Tibial artery (tissue), 4 donors: ENCODE measurements at places on chromosomes 12 and 14.

GRCh38 chr14:100304825-100305323 is 1.4 kb downstream of the SLC25A29 start:
- no peak for DNase-seq

DNA sequence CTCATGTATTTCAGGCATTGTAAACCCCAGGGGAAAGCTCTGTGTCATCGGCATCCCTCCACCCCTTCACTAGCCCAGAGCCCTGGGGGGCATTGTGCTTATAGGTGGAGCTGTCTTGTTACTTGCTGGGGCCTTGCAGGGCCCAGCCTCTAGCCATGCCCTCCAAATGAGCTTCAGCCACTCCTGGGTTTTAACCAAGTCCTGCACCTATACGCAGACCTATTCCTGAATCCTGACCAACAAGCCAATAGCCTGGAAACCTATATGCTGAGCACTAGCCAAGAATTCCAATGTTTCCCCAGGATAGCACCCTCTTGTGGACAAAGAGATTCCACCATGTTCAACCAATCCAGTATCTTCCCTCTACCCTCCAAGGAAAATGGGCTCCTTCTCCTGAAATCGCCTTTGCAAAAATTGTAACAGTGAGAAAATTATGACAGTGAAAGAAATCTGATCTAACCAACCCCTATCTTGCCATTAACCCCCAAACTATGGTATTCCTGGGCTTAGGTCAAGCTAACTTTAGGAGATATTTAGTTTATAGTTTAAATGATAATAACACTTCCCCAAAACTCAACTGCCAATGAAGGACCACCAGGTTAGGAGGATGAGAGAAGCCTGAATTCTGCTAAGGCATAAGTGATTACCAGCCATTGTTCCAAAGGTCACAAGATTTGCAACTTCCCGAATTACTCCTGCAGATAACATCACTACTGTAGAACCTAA is 55.5 kb downstream of the TTC7B start:
- DNase-seq = no peak

- DNase-seq = no peak
These were observed 128.8 kb downstream of the ADGRD1 start for GRCh38 chr12:131082290-131083194.

GRCh38 chr12:114457620-114458019 is 51.7 kb upstream of the TBX5 start:
- DNase-seq = no peak

GRCh38 chr12:48454667-48455066 is 17.7 kb upstream of the ANP32D start:
- no peak for DNase-seq

DNA sequence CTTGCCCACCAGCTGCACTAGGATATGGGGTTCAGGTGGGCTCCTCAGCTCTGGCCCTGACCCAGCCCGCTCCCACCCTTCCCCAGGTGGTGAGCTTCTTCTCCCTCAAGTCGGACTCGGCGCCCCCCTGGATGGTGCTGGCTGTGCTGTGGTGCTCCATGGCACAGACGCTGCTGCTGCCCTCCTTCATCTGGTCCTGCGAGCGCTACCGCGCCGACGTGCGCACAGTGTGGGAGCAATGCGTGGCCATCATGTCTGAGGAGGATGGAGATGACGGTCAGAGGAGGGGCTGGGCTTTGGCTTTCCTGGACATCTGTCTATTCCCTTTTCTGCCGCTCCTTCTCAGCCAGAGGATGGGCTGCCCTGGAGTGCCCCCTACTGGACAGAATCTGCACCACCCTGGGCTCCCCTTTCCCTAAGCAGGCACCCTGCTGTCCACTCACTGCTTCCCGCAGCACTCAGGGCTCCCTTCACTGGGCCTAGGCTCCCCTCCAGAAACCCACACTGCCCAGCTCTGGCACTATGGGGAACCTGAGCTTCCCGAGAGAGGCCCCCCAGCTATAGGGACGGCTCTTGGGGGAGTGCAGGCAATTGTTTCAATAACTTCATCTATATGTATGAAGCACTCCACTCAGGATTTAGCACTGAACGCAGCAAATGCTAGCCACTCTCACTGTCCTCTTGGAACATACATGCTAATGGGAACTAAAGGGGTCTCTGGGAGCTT is 2.6 kb upstream of the P3H3 start:
- peak; percentile 77 for DNase-seq

DNA sequence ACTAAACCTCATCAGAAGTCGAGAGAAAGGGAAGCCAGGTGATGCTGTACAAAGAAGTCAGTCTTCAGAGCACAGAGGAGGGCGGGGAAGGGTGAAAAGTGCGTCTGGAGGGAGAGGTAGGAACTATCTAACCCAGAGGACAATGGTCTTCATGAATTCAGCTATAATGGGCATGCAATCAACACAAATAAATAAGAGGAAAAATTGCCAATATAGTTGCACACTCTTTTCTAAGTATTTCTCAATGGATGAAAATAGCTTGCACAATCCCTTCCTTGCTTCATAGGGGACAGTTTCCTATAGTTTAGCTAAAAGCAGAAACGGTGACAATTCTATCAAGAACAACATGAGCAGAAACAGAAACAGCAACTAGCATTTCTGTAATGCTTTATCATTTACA is 931.2 kb downstream of the AACS start:
- DNase-seq = no peak

- DNase-seq = no peak
These were observed 60.9 kb downstream of the MYF5 start for GRCh38 chr12:80777587-80777986.

GRCh38 chr12:97200181-97200580 is 262.4 kb upstream of the RMST start:
- no peak for DNase-seq

GRCh38 chr12:108846290-108846701 is 11.1 kb downstream of the SSH1 start:
- no peak for DNase-seq

- DNase-seq = no peak
These were observed 11.1 kb downstream of the AQP6 start for GRCh38 chr12:49983892-49984291.

DNA sequence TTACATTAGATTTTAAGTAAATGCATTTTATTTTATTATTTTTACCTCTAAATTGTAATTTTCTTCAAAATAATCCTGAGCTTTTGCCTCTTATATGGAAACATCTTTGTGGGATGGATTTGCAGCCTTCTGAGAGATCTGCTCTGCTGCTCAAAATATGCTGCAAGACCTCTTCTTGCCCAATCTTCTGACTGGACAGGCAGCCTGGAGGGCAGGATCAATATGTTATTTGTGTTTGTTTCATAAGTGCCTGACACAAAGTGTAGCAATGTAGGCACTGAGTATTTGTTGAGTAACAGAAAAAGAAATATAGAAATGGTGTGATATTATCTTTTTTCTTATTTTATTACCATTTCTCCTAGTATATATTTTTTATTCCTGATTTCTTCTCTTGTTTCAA is 1106.9 kb downstream of the TMTC2 start:
- DNase-seq = no peak

DNA sequence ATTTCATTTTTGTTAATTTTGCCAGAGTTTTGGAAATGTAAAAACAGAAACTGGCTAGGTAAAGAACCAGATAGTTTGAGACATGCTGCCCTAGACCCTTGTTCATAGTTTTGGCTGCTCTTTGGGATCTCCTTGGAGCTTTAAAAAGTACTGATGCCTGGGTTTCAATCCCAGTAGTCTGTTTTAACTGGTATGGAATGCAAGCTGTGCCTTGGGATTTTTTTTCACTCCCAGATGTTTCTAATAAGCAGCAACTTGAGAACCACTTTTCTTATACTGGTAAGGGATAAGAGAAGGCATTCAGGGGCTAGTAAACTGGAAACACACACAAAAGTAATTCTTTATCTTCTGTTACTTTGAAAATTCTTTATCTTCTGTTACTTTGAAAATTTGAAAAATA is 18.8 kb downstream of the SLC35F4 start:
- no peak for DNase-seq

GRCh38 chr14:75198291-75198933 is 22.0 kb upstream of the TMED10 start:
- DNase-seq = no peak

DNA sequence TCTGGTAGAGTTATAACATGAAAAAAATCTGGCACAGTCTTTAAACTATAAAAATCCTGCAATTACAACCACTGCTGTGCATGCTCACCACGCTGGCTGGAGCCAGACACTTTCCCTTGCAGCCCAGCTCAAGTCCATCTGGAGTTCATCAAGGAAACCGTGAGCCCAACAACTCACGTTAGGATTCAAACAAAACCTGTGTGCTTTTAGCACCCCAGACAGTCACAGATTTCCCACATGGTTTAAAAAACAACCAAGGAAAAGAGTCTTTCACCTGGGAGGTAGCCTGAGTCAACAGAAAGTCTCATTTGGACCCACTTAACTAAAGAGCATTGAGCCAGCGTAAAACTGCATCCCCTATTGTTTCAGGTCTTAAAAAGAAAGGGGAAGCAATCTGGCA is 4.7 kb downstream of the LRIG3 start:
- no peak for DNase-seq

- DNase-seq = no peak
These were observed 159.7 kb downstream of the PAH start for GRCh38 chr12:102757154-102757881.

DNA sequence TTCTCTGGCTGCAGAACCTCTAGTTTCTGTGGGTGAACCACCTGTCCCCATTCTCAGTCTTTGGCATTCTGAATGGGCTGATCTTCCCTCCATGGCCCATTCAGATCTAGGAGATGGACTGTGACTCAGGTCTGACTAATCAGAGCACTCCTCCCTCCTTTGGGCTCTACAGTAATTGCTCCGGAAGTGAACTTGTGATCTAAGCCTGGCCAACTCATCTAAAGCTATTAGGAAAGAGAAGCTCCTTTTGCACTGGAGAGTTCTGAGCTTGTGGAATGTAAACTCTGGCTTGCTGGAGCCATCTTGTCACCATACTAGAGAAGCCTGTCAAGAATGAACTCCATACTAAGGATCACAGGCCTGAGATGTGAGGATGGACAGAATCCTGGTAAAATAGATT is 168.2 kb downstream of the SUDS3 start:
- DNase-seq = no peak

DNA sequence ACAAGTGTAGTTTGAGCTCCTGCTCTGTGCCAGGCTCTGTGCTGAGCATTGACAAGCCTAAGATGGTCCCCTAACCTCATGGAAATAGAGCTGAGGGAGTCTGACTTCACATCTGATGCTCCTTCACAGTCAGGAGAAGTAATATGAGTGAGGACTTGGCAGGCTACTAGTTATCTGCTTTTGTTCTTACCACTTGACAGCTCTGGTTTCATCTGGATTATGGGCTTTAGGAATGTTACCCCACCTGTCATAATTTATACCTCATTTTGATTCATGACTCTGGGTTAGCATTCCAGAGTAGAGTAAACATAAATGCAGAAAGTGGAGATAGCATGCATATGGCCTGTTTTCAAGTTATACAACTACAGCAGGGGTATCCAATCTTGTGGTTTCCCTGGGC is 40.5 kb downstream of the ATP6V1D start:
- DNase-seq = no peak

DNA sequence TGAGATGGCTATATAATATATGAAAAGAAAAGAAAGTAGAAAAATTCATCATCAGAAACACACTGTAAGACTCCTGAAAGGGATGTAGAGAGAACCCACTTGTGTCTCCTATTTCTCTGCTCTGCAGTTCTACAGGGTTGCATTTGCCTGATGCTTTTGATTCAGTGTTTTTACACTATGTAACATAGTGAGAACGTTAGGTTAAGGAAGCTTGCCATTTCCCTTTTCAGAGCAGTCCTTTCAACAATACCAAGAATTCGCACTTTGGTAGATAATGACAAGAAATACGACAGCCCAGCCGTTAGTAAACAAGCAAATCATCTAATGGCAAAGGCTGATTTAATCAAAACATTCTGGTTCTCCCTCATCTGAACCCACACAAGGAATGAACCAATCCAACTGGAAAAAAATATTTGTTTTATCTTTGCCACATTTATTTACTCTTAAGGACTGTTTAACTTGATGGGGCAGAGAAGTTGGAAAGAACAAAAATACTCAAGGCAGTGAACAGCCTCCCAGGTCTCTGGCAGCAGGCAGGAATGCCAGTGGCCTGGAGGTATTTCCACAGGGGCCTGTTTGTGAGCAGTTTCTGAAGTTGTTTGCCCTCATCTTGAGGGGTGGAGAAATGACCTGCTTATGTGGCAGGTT is 30.8 kb upstream of the SOCS2 start:
- no peak for DNase-seq

DNA sequence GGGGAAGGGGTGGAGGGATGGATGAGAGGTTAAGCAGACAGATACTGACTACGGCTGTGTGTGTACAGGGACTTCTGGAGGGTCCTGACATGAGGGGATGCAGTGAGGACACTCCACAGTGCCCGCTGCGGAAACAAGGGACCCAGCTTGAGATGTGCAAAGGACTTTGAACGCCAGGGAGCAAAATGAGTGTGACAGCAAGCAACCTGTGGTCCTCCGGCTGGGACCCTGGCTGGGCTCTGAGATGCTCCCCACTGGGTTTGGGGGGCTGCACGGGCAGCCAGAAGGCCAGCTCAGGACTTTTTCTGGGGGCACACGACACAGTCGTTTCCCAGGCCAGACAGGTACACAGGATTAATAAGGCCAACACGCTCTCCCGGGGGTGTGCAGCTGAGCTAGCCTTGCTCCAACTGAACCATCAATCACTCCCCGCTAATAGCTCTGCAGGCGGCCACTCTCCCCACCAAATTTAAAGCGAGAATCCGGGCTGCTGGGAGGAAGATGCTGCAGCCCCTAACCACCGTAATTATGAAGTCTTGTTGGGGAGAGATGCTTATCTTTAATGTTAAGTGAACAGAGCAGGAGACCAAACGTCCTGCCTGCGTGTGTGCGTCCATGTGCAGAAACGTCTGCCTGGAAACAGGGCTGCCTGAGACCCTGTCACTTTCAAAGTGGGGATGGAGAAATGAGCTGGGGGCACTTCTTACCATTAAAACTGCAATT is 51.6 kb upstream of the DLK1 start:
- DNase-seq = no peak

DNA sequence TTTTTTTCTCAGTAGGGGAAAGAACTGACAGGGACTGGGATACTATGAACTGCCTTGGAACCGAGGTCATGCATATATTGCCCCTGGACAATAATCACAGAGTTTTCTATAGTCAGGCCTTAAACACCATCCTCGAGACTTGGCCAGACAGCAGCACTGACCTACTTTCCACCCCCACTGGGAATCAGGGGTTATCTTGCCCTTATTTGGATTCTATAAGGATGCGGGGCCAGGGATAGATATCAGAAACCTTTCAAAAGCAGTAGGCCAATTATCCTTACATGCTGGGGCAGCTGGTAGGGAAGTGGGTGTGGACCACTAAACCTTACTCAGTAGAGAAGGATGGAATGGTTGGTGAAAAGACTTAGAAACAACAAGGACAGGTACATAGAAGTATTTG is 2.0 kb downstream of the ZNF219 start:
- DNase-seq = no peak

GRCh38 chr14:51701951-51702350 is 50.2 kb downstream of the FRMD6 start:
- no peak for DNase-seq
